ENCODE measurements at places on chromosomes 13 and 19. TPM values are rescaled to one million over a fixed set of nuclear protein-coding genes. Genes with fewer than 3 reads are reported as not detected.

KLK14 gene
- total RNA-seq = 0.28 TPM

SPTBN4 gene
- 0.90 TPM for total RNA-seq

CYP2B6 gene
- total RNA-seq = not detected

ZNF254 gene
- total RNA-seq = 8.1 TPM

PRSS57 gene
- not detected for total RNA-seq

ARRDC2 gene
- 27.6 TPM for total RNA-seq

All from A549 treated with RU486 at 1 μM for 4 hours (cell line).